Ovary (tissue), 10 donors: ENCODE measurements at places on chromosomes 2 and 18. TPM values are rescaled to one million over a fixed set of nuclear protein-coding genes. Genes with fewer than 3 reads are reported as not detected.
A peak's percentile ranks its signal among the peaks of the same experiment; 100 is the strongest.

DNA sequence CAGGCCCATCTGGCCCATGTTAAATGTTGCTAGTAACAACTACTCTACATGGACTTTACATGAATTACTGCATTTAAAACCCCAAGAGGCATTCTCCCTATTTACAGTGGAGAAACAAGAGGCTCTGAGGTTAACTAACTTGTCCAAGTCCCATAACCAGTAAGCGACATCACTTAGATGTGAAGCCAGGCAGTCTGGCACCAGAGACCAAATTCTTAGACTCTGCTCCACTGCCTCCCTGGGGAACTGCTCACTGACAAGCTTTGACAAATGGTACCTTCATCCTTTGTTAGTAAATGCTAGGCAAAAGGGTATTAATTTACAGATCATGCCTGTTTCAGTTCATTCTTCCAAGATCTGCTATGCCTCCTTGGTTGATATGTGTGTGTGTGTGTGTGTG, 124.8 kb downstream of the AFF3 start:
- no peaks in the 10 kb centered on the region for H3K27me3 ChIP-seq
- H3K4me3 ChIP-seq, result no peak overlapping the region
- no peak overlapping the region for H3K27ac ChIP-seq

- DNase-seq, result no peak
- H3K36me3 ChIP-seq, result no peaks in the 10 kb centered on the region
- H3K4me1 ChIP-seq, result no peaks in the 10 kb centered on the region
- no peak overlapping the region for H3K27ac ChIP-seq
- no peaks in the 10 kb centered on the region for H3K27me3 ChIP-seq
Observed at GRCh38 chr2:240498958-240499260, 58.9 kb downstream of the ANKMY1 start.

DNA sequence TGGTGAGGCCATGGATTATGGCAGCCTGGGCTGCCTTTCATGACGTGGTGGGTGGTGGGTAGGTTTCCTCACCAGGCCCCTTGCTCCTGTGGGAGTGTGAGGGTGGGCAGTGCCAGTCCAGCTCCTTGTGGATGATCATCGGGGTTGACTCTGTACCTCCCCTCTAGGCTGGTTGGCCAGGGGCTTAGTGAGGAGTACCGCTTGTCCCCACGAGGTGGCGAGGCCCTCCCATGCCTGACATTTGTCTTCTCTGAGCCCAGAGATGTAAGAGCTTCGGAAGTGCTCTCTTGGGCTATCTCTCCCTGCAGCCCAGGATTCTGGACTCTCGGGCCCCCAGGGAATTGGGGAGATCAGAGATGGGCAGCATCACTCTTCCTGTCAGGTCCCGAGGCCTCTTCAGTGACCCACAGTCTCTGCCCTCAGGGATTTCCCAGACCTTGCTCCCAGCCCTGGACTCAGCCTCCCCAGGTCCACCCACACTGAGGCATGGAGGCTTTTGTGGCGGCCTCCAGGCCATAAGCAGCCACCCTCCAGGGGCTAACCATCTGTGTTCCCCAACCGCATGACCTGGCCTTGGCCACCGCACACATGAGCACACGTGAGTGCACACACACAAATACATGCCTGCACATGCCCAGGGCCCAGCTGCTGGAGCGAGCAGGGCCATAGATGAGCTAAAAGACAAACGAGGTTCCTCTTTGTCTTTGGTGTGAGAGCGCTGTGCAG, 6.5 kb downstream of the SPR start:
- DNase-seq, result no peak
- no peaks in the 10 kb centered on the region for H3K27me3 ChIP-seq
- H3K4me1 ChIP-seq, result peaks cover 2% of the 10 kb centered on the region
- H3K27ac ChIP-seq, result no peak overlapping the region
- H3K4me3 ChIP-seq, result no peak overlapping the region

DNA sequence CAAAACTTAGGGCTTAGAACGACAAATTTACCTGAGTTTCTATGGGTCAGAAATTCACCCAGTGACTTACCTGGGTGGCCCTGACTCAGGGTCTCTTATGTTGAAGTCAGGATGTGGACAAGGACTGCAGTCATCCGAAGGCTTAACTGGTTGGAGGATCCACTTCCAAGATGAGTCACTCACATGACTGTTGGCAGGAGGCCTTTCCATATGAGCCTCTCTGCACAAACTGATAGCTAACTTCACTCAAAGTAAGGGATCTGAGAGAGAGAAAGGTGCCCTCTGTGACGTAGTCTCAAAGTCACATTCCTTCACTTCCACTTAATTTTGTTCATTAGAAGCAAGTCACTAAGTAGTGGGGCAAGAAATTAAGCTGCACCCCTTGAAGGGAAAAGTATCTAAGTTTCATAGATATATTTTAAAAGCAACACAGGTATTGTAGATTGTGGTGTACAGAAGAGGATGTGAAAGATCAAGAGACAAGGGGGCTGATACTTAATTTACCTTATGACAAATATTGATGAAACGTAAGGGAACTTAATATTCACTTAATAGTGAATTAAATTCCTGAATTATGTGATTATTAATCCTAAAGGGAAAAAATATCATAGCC, 48.4 kb downstream of the TANK start:
- no peaks in the 10 kb centered on the region for H3K4me1 ChIP-seq
- no peaks in the 10 kb centered on the region for H3K27me3 ChIP-seq
- no peak for DNase-seq
- no peaks in the 10 kb centered on the region for H3K36me3 ChIP-seq

DNA sequence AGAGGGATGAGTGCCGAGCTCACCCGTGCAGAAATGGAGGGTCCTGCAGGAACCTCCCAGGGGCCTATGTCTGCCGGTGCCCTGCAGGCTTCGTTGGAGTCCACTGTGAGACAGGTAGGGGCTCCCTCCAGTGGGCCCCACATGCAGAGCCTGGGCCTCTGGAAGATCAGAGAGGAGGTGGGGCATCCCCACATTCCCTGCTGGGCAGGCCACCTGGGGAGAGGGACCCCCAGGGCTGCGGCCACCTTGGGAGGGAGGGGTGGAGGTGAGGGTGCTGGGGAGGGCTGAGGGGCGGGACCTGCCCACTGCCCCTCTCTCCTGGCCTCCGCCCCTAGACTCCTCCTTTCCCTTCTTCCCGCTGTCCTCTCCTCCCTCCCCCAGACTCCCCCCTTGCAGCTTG, 38.5 kb downstream of the MTERF4 start:
- H3K4me1 ChIP-seq, result peaks cover 2% of the 10 kb centered on the region
- no peaks in the 10 kb centered on the region for H3K27me3 ChIP-seq
- peak; percentile 23 for DNase-seq
- no peaks in the 10 kb centered on the region for H3K36me3 ChIP-seq

DNA sequence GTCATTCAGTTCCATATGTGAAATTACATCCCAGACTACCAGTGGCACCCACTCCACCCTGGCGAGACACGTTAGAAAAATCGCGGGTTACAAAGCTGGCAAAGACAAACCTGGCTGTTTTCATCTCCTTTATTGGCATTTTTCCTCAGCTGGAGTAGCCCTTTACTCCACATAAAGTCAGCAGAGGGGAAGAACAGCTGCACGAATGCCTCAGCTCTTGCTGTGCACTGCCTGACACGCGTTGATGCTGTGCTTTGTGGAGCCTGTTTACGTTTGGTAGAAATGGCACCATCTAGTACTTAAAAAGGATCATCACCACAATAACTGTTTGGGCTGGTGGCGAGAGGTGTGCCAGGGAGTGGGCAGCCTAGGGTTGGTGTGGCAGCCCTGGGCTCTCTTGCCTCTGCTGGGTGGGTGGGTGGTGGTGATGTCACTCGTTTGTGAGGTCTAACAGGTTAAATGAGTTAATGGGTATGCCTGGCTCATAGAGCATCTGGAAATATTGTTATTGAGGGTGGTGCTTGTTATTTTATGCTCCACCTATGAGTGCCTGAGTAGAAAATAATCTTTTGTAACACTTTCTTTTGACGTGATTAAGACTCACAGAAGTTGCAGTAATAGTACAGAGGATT, 16.4 kb downstream of the FARP2 start:
- no peak overlapping the region for H3K4me3 ChIP-seq
- DNase-seq, result no peak
- H3K27me3 ChIP-seq, result no peaks in the 10 kb centered on the region

DNA sequence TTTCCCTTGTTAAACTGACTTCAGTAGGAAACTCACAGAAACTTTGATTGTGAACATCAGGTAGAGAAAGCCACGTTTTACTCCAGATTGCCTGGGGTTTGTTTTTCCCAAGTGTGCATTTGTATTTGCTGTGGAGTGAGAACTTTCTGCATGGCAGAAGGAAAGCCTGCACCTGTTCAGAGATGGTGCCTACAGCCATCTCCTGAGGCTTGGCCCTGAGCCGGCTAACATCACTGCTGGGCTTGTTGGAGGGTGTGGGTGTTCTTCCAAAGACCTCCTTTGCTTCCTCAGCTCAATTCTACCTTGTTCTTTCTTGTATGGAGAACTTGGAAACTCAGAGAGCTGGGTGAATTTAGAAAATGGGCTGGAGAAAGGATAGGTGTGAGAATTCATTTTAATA, 16.1 kb downstream of the KCNS3 start:
- no peaks in the 10 kb centered on the region for H3K4me1 ChIP-seq
- no peak for DNase-seq

GRCh38 chr2:217151509-217152206, 291.8 kb upstream of the TNP1 start:
- no peak for DNase-seq
- no peaks in the 10 kb centered on the region for H3K27me3 ChIP-seq
- H3K36me3 ChIP-seq, result no peaks in the 10 kb centered on the region
- H3K27ac ChIP-seq, result no peak overlapping the region
- no peaks in the 10 kb centered on the region for H3K4me1 ChIP-seq

GRCh38 chr2:163633291-163633690, 102.5 kb downstream of the FIGN start:
- no peaks in the 10 kb centered on the region for H3K27me3 ChIP-seq
- H3K27ac ChIP-seq, result no peak overlapping the region
- H3K36me3 ChIP-seq, result no peaks in the 10 kb centered on the region
- H3K4me3 ChIP-seq, result no peak overlapping the region
- DNase-seq, result no peak
- H3K4me1 ChIP-seq, result no peaks in the 10 kb centered on the region

Gene PTH2R
- total RNA-seq, result not detected

Gene SPATA3
- not detected for total RNA-seq

Gene DNER
- 1.3 TPM for total RNA-seq

Gene PLCL1
- 11.1 TPM for total RNA-seq
